HT-29 (cell line): ENCODE measurements at places on chromosomes 4 and X.

DNA sequence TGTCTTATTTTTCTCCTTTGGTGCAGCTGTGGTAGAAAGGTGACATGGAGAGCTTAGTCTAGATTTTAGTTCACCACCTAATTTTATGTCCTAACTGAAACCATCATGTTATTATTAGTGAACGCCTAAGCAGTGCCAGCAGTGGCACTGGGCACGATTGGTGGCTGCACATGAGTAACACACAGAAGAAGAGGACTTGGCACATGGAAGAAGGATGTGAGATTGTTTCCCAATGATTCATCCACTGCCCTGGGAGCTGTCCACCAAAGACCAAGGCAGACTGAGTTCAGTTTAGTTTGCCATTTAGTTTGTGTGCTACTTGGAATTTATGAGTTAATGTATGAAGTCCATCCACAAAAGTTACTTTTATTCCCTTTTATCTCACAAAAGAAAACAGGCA lies 68.1 kb upstream of the NAP1L5 start:
- no peak for DNase-seq

DNA sequence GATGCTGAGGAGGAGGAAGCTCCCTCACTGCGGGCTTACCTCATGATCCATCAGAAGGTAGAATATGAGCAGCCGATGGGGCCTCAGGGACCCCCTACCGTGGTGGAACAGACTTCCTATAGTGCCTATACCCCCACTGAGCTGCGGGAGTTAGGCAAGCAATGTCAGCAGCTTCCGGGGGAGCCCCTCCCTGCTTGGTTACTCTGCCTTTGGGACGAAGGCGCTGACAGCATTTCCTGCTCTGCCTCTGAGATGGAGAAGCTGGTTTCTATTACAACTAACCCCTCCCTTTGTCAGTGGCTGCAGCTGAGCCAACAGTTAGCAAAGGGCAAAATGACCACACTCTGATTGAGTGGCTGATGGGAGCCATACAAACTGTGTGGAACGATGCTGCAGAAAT lies 430.7 kb downstream of the IDS start:
- DNase-seq: no peak

- peak; percentile 54 for DNase-seq
These were observed 49.8 kb upstream of the PRPS2 start for GRCh38 chrX:12741416-12741815.

- no peak for DNase-seq
These were observed 581.3 kb upstream of the TENM3 start for GRCh38 chr4:181661923-181662322.

GRCh38 chr4:147741190-147741788 lies 9.4 kb downstream of the ARHGAP10 start:
- DNase-seq: no peak

- DNase-seq: no peak
These were observed 1.9 kb upstream of the HAUS3 start for GRCh38 chr4:2243681-2244380.

DNA sequence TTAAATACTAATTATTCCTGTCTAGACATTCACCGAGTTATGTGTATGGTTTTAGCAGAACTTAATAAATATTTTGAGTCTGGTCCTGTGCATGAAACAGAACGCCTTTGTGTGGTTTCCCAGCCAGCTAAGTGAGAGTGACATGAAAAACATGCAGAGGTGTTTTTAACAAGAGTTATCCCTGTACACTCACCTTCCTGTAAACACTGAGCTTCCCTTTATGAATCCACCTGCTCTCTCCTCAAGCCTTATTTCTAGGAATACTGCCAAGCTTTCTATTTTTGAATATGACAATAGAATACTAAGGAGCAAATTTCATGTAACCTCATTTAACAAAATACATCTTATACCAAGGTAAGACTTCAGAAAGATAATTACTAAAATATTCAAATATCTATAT lies 270.3 kb upstream of the CTSO start:
- DNase-seq: no peak

GRCh38 chrX:119201570-119201969 lies 34.5 kb upstream of the PGRMC1 start:
- no peak for DNase-seq

GRCh38 chr4:54707406-54707805 lies 49.6 kb downstream of the KIT start:
- no peak for DNase-seq

DNA sequence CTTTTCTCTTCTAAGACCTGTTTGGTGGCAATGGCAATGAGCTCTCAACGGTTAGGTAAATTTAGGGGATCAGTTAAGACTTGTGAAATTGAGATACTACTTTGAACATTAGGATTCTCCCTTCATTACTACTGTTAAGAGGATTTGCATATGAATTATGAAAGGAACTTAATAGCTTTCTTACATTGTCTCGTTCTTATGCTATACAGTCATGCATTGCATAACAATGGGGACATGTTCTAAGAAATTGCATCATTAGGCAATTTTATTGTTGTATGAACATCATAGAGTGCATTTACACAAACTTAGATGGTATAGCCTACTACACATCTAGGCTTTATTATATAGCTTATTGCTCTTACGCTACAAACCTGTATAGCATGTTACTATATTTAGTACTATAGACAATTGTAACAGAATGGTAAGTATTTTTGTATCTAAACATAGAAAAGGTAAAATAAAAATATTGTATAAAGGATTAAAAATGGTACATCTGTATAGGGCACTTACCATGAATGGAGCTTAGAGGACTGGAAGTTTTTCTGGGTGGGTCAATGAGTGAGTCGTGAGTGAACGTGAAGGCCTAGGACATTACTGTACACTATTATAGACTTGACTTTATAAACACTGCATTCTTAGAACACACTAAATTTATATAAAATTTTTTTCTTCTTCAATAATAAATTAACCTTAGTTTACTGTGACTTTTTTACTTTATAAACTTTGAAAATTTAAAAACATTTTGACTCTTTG lies 62.5 kb downstream of the PAQR3 start:
- no peak for DNase-seq

DNA sequence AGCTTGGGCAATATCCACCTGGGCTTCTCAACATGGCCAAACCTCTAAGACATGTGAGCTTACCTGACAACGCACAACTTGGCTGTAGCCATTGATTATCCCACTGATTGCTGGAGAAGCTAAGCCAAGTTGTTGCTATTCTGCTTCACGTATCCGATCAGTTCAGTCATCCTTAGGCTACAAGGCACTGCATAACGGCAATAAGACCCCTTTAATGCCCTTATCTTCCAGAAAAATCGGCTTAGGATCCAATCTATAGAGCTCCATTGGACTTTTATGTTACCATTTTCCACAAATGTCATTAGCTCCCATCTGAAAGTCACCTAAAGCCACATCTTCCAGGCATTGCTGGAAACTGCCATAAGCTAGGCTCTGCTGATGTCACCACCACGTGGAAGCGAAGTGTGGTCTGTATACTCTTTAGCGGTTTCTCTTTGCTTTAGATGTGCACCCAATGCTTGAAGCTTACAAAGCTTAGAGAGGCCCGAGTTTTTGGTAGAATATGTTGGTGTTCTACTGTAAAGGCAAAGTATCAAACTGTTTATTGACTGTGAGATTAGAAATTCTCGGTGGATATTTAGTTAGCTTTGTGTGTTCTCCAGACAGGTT lies 163.1 kb downstream of the CPE start:
- no peak for DNase-seq

GRCh38 chr4:24639714-24640113 lies 55.4 kb upstream of the DHX15 start:
- DNase-seq: no peak

GRCh38 chr4:142614621-142615323 lies 231.3 kb downstream of the INPP4B start:
- no peak for DNase-seq
